ENCODE measurements at places on chromosomes 11 and 22.

GRCh38 chr22:49887064-49887451 lies 31.2 kb downstream of the ALG12 start:
- no peak for DNase-seq

DNA sequence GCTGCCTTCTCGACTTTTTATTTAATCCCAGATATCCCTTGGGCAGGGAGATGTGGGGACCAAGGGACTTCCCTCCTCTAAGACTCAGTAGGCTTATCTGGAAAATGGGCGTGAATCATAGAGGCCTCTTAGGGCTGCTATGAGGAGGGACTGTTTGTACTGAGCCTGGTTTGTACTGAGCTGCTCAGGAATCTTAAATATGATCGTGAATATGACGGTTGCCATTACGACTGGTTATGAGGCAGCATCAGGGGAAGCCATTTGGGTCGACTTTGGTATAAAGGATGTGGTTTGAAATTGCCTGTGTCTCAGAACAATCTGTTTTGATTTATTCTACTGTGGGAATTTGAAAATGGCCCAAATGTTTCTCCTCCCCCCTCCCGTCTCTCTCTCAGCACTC lies 20.6 kb downstream of the TSPAN18 start:
- DNase-seq, result no peak

GRCh38 chr11:64313491-64314145 lies 3.7 kb downstream of the TRMT112 start:
- DNase-seq, result no peak

DNA sequence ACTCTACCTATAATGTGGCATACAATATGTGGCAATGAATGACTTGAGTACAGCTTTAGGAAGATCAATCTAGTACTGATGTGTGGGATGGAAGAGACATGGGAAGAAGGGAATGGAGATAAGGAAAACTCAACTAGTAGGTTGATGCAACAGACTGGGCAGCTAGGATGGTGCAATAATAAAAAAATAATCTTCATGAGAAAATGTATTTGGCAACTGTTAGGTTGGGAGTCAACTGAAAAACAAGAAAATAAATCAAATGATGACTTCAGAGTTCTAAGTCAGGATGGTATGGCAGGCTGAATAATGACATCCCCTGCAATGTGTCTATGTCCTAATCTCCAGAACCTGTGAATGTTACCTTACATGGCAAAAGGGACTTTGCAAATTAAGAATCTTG lies 236.8 kb upstream of the PITPNB start:
- DNase-seq, result no peak

- no peak for DNase-seq
These were observed 85.5 kb downstream of the NOX4 start for GRCh38 chr11:89405629-89406028.

- no peak for DNase-seq
These were observed 2.8 kb downstream of the CTSW start for GRCh38 chr11:65882120-65883057.

DNA sequence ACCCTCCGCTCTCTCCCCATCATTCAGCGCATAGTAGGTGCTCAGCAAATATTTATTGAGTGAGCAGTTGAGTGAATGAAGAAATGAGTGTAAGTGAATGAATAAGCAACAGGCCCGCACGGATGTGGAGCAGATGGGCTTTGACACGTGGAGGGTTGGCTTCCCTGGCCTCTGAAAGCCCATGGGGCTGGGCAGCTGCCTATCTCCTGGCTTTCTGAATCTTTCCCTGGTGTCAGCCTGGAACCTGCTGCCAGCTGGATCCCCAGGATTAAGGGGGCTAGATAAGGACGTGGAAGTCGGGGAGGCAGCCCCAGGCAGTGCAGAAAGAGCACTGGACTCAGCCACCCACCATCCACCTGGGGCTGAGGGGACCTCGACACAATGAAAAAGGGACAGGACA lies 12.6 kb downstream of the IL2RB start:
- DNase-seq, result no peak

GRCh38 chr22:35437049-35437448 lies 37.1 kb downstream of the MCM5 start:
- DNase-seq, result peak; percentile 26

- DNase-seq, result no peak
These were observed 16.1 kb upstream of the ARHGEF17 start for GRCh38 chr11:73291781-73292524.

DNA sequence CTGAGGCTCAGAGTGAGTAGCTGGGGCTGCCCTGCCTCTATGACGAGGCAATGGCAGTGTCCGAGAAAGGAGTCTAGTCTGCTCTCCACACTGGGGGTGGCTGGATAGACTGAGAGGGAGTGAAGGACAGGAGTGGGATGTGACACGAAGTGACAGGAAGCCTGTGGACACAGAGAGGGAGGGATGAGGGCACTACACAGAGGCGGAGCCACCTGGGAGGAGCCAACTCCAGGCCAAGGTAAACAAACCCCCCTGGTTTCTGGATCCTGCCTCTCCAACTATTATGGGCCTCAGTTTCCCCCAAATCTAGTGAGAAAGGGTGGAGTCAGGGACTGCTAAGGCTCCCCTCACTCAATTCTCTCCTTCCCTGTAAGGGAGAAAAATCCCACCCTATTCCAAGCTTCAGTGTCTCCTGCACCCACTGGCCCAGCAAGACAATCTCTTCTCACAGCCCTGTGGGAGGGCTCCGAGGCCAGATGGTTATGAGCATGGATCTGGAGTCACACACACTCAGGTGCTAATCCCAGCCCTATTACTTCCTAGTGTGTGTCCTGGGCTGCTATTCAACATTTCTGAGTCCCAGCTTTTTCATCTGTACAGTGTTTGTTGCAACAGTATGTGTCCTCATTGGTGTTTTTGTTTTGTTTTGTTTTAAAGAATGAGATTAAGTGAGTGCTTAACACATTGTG lies 24.9 kb downstream of the ASPHD2 start:
- DNase-seq, result peak; percentile 74

DNA sequence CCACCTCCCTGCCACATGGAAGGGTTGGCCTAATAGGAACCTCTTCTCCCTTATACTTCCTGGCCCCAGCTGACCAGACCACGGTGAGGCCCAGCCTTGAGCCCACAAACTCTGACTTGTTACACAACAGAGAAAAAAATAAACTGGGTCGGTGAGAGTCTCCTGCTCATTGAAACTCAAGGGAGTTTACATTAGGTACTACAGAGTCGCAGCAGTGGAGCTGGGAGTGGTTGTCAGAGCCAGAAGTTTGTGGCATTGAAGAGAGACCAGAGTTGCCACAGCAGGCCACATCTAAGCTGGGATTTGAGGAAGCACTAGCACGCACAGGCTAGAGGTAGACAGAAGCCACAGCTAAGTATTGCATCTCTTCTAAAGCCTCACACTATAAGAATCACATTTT lies 296.2 kb downstream of the DDX10 start:
- DNase-seq, result no peak

GRCh38 chr22:23495614-23496444 lies 84.3 kb downstream of the IGLL1 start:
- DNase-seq, result no peak

GRCh38 chr22:49255741-49256318 lies 571.8 kb downstream of the BRD1 start:
- no peak for DNase-seq

DNA sequence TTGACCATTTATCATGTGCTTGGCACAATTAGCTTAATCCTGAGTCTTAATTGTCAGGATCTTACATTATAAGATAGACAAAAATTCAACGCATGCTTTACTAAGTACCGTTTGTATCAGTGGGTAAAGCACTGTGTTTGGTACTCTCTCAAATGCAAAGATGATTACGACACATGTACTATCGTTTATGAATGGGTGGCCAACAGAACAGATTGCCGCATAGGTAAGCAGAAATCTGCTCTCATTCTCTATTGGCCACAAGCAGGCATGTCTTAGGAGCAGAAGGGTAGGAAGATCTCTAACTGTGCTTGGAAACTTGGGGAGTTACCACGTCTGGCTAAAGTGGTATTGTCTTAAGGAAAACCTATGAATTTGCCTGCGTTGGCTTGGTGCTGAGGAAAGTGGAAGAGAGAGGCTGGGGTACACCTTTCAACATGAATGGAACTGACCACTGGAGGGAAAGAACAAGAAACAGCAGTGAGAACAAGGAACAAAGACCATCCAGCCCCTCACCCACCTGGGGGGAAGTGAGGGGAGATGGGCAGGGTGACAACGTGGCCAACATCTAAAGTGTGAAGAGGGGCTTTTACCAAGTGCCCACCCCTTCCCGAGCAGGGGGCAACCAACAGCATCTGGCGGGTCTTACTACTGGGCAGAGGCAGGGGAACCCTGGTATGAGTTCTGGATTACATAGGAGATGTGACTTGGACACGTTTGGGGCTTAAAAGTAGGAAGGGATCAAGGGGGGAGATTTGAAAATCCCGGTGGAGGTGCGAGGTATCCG lies 1.0 kb upstream of the TUBA8 start:
- peak; percentile 74 for DNase-seq

DNA sequence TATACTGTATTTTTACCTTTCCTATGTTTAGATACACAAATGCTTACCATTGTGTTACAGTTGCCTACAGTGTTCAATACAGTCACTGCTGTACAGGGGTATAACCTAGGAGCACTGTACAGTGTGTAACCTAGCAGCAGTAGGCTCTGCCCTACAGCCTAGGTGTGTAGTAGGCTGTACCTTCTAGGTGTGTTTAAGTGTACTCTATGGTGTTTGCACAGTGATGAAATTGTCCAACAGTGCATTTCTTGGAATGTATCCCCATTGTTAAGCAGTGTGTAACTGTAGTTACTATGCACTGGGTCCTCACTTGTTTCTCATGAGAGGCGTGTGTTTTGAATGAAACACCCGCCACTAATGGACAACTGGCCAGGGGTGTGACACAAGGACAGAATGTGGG lies 269.0 kb downstream of the OPCML start:
- DNase-seq, result no peak

GRCh38 chr11:72668629-72669347 lies 5.4 kb downstream of the PDE2A start:
- DNase-seq, result no peak

DNA sequence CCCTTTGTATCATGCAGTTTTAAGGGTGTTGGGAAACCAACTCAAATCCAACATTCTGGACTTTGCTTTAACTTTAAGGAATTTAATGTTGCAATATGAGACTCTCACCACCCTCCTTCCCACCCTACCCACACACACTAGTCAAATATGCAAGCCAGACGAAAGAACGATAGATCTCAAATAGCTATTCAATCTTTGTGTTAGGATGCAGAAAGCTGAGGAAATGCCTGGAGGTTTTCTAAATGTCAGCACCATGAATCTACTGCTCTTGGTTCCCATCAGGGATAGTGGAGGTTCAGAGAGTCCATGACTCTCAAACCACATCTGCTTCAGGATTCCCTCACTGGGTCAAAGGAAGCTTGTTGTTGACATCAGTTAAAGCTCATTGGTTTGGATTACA lies 33.7 kb downstream of the EXPH5 start:
- DNase-seq, result no peak

DNA sequence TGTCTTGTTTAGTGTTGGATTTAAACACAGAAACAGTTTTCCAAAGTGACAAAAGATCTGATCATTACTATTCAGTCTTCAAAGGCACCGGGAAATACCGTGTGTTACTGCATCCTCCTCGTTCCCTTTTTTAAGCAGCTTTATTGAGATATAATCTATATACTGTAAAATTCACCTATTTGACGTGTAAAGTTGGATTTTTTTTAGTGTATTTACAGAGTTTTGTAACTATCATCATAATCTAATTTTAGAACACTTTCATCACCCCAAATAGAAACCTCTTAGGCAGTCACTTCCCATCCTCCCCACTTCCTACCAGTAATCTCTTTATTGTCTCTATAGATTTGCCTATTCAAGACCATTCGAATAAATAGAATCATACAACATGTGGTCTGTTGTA lies 1.4 kb downstream of the ANO5 start:
- DNase-seq, result no peak

DNA sequence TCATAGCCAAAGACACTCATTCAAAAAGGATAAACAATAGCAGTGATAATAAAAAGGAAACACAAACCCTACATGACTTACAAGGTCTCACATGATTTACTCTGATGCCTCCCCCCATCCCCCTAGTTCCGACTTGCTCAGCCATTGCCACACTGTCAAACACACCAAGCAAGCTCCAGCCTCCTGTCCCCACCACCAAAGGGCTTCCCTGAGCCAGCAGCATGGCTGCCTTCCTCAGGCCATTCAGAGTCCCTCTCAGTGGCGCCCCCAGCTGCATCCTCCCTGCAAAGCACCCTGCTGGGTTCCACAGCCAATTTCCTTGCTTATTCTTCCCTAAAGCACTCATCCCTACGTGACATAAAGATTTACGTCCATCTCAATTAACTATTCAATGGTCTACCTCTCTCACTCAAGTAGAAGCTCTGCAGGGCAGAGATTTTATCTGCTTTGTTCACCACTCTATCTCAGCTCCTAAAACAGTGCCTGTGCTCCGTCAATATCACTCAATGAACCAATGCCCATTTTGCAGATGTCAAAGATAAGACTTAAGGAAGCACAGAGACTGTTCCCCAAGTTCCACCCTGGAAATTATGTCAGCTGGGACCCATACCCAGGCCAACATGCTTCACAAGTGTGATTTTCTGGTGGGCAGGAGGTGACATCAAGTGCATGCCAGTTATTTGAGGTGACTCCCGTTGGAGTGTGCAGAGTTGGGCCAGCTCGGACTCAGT lies 106.9 kb downstream of the SYN3 start:
- DNase-seq, result no peak

GRCh38 chr22:39148727-39149535 lies 3.5 kb downstream of the CBX7 start:
- peak; percentile 51 for DNase-seq

- no peak for DNase-seq
These were observed 756.0 kb downstream of the DLG2 start for GRCh38 chr11:84871116-84871515.

- DNase-seq, result no peak
These were observed 23.6 kb downstream of the EIF4G2 start for GRCh38 chr11:10785146-10785474.

GRCh38 chr11:102422817-102423712 lies 29.5 kb downstream of the TMEM123 start:
- no peak for DNase-seq

DNA sequence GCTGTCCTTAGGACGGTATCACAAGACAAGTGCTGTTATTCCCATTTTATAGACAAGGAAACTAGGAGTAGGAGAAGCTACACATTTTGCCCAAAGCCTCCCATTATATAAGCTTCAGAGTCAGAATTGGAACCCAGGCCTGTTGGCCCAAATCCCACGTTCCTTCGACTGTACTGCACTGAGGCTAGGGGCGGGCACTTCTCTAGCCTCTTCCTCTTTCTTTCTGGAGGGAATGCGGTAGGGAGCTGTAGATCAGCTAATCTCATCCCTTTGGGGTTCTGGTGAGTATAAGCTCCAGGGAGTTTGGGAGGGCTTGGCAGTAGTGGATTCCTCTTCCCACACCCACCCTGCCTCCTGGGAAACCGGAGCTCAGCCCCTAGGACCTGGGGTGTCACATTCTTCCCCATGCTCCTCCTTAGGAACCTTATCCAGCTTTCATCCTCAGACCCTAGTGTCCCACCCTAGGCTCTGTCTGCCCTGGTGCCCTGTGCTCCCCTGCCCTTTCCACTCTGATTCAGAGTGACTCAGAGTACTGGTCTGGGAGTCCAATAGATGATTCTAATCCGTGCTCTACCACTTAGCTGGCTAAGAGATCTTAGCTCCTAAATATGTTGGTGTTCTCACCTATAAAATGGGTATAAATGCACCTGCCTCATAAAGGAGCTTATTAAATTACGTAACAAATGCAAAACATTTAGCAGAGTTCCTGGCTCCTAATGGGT lies 29.3 kb downstream of the PHLDB1 start:
- DNase-seq, result no peak

- DNase-seq, result no peak
These were observed 197.1 kb downstream of the GRIK4 start for GRCh38 chr11:120708511-120709183.

All from cerebellar cortex (tissue), 1 donor.